K562 (cell line): ENCODE measurements at places on chromosomes 11 and 22.

DNA sequence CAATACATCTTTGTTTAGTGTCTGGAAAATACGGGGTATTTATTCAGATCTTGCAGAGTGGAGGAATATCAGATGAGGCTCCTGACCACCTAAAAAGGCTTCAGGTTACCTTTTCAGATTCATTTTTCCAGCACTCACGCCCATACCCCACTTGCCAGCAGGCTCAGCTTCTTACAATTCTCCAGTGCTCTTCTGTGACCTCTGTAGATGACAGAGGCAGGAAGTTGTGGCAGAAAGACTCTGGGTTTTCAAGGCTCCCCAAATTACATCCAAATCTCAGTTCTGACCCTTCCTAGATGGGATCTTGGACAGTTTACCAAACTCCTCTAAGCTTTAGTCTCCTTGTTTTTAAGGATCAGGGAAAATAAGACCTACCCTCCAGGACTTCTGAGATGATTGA lies 61.1 kb downstream of the SYTL2 start:
- DNase-seq = no peak

- no peak for DNase-seq
Measured at GRCh38 chr11:130671801-130672700, 223.6 kb downstream of the ADAMTS15 start.

DNA sequence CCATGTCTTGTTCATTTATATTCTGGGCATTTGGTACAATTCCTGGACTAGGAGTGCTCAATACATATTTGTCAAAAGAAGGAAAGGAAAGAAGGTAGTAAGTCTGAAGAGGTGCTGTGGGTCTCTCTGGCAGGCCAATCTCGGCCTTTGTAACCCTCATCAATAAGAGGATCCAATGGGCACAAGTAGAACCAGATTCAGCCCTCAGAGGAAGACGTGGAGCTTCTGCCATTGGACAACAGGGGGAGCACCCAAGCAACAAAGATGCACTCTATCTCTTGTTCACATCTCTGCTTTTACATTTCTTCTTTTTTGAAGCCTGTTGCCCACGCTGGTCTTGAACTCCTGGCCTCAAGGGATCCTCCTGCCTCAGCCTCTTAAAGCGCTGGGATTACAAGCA lies 2.2 kb upstream of the VPS11 start:
- peak; percentile 80 for DNase-seq

- no peak for DNase-seq
Measured at GRCh38 chr11:19365743-19366410, 125.1 kb upstream of the E2F8 start.

DNA sequence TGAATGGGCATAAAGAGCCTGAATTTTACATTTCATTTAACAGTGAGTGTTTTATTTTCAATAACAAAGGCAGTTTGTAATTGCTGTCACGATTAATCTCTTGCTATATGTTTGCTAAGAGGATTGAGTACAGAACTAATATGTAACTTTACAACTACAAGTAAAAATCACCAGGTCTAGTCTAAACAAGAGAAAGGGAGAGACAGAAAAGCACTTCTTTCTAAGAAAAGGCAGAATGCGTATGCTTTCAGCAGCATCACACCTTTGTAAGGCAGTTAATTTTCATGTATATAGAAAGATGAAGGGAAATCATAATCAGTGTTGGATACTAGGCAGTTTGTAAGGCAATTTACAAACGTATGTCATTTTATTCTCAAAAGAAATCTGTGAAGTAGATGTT lies 169.8 kb downstream of the NELL1 start:
- no peak for DNase-seq

GRCh38 chr11:128339792-128340191 lies 247.6 kb downstream of the ETS1 start:
- no peak for DNase-seq

- DNase-seq = peak; percentile 33
Measured at GRCh38 chr11:43810929-43811596, 69.6 kb upstream of the ALKBH3 start.

- DNase-seq = peak; percentile 58
Measured at GRCh38 chr11:69396051-69396947, 85.2 kb upstream of the LINC01488 start.

DNA sequence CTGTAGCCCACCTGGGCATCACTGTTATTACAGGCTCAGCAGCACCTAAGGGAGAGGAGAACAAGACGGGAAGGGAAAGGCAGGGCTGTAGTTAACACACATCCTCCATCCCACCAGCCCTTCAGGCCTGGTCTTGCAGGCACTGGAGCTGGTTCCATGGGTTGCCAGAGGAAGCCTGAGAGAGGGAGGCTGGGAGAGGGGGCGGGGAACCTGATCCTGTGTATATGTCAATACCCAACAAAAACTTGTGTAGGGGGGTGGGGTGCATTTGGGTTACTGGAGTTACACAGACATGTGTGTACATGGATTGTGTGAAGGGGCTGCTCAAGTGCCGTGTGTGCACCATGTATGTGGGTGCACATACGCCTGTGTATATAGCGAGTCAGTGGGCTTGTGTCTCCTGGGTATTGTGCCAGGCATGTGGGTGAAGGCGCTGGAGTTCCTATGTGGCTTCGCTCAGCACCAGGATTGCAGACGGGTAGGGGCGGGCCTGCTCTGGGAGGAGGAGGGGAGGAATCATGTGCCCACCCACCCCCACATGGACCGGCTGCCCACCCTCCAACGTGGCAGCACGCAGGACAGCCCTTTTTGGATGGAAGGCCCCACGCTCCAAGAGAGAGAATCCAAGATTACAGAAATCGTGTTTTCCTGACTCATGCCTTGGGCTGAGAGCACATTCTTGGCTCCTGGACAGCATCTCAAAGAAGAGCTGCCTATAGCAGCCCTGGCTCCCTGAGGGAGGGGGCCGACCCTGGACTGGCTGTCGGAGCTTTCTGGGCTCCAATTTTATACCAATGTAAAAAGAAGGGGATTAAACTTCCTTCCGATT lies 4.2 kb upstream of the SERPINH1 start:
- peak; percentile 62 for DNase-seq

GRCh38 chr11:69227271-69227670 lies 66.7 kb upstream of the MYEOV start:
- no peak for DNase-seq

DNA sequence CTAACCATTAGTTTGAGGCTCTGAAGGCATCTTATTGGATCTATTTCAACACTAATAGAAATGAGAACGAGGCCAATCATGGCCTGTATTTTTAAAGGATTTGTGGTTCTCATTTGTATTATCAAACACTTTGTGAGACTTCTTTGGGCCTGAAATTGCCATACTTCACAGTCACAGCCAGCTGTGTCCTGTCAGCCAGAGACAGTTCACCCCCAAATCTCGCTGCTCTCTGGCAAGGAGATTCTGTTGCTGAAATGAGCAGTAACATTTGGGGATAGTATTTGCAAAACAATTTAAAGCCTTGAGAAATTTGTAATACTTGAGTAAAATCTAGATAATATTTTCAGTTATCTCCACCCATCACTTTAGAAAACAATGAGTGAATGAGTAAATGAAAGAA lies 26.9 kb upstream of the TENM4 start:
- no peak for DNase-seq

DNA sequence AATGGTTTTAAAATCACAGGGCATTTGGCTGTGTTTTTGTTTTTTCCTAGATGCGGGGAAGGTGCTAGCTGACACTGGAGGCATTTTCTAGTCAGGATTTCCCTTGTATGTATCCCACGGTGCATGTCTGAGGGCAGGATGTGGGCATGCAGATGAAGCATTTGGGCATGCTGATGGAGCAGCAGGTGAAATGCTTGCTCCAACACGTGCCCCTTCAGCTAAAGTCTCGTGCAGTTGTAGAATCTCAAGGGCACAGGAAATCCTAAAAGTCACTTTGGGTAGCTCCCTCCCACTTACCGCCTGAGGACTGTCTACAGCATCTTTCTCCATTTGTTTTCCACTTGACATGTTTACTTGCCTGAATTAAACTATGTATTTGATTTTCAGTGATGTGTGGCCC lies 429.4 kb upstream of the B3GAT1 start:
- no peak for DNase-seq

DNA sequence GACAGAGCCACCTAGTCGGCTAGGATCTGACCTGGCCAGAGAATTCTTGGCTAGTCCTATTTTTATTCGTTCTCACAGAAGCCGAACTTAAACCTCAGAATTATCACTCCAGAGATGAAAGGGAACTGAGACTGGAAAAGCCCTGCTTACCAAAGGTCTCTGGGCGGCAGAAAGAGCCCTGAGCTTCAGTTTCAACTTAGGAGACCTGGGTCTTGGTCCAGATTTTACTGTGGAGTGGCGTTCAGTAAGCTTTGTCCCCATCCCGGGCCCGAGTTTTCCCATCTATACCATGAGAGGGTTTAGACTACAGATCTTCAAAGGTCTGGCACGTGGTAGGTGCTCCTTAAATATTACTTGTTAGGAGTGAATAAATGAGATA lies 516 bp downstream of the NEU3 start:
- DNase-seq = no peak

GRCh38 chr11:17890325-17890724 lies 122.5 kb downstream of the SERGEF start:
- no peak for DNase-seq

GRCh38 chr22:17603668-17604067 lies 24.9 kb downstream of the ATP6V1E1 start:
- DNase-seq = no peak

DNA sequence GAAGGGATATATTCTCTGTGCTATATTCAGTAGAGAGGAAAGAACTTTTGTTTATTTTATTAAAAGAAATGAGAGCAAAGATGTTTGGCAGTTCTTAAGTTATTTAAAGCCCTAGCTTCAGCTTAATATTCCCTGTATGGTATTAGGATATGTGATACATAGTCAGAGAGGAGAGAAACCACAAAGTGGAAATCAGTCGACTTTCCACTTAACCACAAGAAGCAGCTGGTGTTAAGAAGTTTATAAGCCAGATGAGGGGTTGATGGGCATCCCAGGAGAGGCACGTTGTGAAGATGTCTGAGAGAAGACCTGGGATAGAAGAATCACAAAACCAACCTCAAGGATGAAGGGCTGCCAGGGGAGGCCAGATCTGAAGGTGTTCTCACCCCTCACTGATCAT lies 23.3 kb upstream of the PHF21B start:
- no peak for DNase-seq

GRCh38 chr11:75024764-75025211 lies 36.1 kb downstream of the NEU3 start:
- DNase-seq = no peak

DNA sequence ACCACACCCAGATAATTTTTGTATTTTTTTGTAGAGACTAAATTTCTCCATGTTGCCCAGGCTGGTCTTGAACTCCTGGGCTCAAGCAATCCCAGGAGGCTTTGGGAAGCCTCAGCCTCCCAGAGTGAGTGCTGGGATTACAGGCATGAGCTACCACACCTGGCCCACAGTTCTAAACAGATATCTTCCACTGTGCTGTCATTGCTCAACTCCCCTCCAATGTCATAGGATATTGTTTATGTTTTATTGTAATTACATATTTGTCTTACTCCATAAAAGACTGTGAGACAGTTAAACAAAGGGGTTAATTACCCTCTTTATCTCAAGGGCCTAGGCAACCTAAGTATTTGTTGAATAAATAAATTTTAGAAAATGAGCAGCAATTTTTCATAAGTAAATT lies 204.2 kb downstream of the GRM5 start:
- no peak for DNase-seq

GRCh38 chr11:12213883-12214282 lies 103.5 kb downstream of the MICAL2 start:
- no peak for DNase-seq

GRCh38 chr11:113278925-113279324 lies 35.5 kb upstream of the TTC12 start:
- no peak for DNase-seq

DNA sequence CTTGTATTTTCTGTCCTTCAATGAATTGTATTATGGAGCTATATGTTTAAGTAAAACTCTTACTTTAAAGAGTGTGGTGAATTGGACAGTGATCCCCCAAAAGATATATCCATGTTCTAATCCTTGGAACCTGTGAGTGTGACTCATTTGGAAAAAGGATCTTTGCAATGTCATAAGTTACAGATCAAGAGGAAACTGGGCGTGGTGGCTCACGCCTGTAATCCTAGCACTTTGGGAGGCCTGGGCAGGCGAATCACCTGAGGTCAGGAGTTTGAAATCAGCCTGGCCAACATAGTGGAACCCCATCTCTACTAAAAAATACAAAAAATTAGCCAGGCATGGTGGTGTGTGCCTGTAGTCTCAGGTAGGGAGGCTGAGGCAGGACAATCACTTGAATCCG lies 36.7 kb downstream of the ELF5 start:
- no peak for DNase-seq

GRCh38 chr11:56849250-56849649 lies 100.8 kb upstream of the OR9G4 start:
- DNase-seq = no peak

DNA sequence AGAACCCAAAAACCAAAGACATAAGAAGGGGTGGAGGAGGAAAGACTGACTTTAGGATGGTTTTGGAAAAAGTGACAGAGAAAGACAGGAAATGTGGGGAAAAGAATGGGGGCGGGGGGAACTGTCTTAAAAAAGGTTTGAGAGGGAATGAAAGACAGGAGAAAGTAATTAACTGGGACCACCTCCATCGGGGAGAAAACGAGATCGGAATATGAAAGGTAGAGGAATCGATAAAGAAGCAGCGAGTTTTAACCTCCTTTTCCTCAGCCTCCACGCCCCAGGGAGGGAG lies 524 bp downstream of the MTMR2 start:
- DNase-seq = peak; percentile 23

- DNase-seq = peak; percentile 73
Measured at GRCh38 chr11:32176223-32176934, 85.5 kb downstream of the RCN1 start.

GRCh38 chr11:1485504-1485885 lies 1.1 kb downstream of the MOB2 start:
- no peak for DNase-seq

DNA sequence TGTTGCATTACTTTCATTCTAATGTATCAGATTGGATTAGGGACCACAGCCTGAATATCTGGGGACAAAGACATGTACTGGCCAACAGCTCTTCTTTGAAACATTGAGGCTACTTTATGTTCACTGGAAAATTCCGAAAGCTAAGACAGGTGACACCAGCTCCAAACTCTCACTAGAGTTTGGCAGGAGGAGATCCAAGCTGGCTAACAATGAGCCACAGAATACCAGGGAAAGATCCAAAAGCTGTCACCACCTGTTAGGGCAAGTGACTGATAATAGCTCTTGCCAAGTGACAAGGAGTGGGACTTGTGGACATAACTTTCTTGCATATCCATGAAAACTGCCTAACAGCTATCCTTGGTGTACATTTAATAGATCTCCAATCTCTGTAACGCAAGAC lies 333.3 kb downstream of the TTC28 start:
- DNase-seq = no peak
